NCI-H2081 (cell line): ENCODE measurements at places on chromosomes 6 and 20.

- peak; percentile 11 for DNase-seq
These were observed 9.1 kb downstream of the SMPDL3A start for GRCh38 chr6:122798099-122798641.

- DNase-seq = no peak
These were observed 182.3 kb downstream of the CDH4 start for GRCh38 chr20:61434341-61434781.

DNA sequence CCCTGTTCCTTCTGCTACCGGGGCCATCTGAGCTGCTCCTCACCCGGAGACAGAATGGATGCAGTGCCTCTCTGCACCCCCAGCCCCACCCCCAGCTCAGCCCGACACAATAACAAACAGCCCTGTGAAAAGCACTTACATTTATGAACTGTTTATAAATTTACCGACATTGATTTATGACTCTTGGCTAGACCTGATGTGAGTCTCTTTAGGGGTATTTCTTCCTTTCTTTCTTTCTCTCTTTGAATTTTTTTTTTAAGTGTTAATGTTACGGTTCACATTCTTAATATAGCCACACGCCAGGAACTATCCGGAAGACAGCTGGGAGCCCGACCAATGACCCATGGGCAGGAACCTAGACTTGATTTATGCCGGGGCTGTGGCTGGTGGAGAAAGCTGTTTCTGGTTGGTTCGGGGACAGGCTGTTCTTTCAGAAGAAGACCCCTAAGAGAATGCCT lies 266.3 kb downstream of the CDC5L start:
- DNase-seq = no peak

- no peak for DNase-seq
These were observed 119.7 kb upstream of the HDAC2 start for GRCh38 chr6:114090626-114091025.

DNA sequence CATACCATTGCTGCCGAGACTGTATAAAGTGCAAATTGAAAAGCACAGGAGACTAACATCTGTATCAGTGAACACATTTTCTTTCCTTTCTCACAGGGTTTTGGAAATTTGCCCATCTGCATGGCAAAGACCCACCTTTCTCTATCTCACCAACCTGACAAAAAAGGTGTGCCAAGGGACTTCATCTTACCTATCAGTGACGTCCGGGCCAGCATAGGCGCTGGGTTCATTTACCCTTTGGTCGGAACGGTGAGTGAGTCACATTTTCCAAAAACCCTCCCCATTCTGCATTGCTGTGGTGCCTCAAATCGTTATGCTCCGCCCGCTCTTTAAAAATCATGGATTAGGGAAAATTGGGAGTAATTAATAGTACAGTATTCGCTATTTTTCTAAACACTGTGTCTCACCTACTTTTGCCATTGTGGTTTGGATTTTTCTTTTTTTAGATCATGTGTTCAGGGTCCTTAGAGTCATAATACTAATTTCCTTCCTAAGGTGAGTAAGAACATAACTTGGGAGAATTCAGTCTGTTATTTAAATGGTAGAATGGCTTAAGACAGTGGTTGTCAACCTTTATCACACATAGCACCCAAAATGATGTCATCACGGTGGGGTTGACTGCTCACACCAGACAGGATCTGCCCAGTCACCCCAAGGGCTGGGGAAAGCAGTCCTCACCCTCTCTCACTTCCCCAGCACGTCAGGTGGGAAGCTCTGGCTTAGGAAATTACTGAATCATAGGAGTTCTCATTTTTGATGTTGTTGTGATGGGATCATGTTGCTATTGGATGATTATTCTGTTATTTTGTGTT lies 171.6 kb downstream of the MTHFD1L start:
- no peak for DNase-seq
